Activated CD4-positive, alpha-beta T cell treated with anti-CD3 and anti-CD28 coated beads, Interleukin-2, Interleukin-4, amounts not matched to agents 100 ng/mL and 50 ng/mL, durations not matched to agents 16 hours and 8 hours (primary cell): ENCODE measurements at places on chromosomes 3 and 15.
A peak's percentile ranks its signal among the peaks of the same experiment; 100 is the strongest.

DNA sequence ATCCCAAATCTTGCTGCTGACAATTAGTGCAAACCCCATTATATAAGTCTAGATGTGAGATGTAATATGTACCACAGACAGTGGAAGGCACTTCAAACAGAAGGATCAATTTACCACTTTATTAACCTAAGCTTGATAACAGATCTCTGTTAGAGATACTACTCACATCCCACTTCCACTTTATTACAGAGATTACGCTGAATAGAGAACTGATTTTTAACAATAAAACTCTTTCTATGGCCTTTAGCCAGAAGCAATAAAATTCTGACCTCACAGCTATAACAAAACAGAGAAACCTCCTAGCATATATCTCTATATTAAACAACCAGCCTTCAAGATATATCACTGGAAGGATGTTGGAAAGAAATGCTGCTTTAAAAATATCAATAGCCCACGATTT, 517.7 kb downstream of the MAGI1 start:
- DNase-seq: no peak

GRCh38 chr3:67831262-67831661, 176.8 kb upstream of the SUCLG2 start:
- DNase-seq: no peak

GRCh38 chr15:87219650-87220615, 1036.6 kb downstream of the NTRK3 start:
- DNase-seq: peak; percentile 4

DNA sequence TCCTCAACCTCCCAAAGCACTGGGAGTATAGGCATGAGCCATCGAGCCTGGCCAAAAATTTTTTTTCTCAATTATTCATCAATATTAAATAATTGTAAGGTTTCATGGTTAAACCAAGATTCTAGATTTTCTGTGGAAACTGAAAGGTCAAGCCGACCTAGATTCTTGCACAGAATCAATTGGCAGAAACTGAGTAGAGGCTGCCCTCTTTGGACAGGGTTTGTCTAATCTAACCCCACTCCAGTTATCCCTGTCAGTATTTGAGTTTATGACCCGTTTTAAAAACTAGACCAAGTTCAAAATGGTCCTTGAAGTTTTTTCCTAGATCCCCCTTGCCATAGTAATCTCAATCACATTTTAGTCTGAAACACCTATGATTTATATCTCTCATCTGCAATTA, 8.6 kb upstream of the ADAM10 start:
- DNase-seq: no peak

GRCh38 chr3:169772305-169772896, 795 bp upstream of the MYNN start:
- peak; percentile 66 for DNase-seq

DNA sequence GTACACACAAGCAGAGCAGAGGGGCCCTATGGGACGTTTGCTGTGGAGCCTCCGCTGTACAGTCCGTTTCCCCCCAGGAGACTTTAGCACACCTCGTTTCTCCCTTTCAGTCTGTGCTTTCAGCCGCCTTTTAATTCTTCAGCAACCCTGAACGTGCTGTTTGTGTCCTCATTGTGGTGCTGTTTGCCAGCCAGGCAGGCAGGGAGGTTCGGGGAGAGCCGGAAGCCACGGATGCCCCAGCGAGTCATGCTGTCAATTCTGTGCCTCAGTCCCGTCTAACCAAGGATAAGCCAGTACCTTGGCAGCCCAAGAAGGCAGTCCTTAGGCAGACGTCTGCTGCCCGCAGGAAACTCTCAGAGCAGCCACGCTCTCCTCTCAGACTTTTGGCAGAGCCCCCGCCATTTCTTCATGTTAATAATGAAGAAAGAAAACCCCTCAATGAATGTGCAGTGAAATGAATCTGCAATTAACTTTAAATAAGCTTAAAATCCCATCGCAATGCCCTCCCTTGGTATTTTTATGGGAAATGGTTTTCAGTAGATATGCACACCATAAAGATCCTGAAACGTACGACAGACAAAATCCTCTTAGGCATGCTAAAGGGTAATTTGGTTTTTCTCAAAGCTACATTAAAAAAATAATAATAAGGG, 158.6 kb downstream of the UACA start:
- no peak for DNase-seq

- DNase-seq: no peak
These were observed 159.3 kb upstream of the TLE3 start for GRCh38 chr15:70257047-70257446.

DNA sequence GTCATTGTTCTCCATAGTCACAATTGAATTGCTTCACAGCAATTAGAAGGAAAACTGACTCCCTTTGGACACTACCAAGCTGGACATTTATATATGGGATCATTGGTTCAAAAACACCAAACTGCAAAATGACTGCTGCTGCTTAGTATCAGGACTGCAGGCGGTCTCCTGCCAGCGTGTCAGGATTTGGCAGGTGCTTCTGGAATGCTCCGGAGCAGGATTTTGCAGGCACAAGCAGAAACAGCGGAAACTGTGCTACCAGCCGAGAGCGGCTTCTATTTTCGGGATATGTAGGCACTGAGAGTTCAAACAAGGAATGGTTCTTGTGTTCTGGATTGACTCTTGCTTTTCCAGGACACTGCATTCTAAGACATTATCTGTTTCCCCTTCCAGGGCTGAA, 95.5 kb downstream of the SSR3 start:
- no peak for DNase-seq

GRCh38 chr3:182294256-182294655, 499.0 kb upstream of the ATP11B start:
- no peak for DNase-seq

DNA sequence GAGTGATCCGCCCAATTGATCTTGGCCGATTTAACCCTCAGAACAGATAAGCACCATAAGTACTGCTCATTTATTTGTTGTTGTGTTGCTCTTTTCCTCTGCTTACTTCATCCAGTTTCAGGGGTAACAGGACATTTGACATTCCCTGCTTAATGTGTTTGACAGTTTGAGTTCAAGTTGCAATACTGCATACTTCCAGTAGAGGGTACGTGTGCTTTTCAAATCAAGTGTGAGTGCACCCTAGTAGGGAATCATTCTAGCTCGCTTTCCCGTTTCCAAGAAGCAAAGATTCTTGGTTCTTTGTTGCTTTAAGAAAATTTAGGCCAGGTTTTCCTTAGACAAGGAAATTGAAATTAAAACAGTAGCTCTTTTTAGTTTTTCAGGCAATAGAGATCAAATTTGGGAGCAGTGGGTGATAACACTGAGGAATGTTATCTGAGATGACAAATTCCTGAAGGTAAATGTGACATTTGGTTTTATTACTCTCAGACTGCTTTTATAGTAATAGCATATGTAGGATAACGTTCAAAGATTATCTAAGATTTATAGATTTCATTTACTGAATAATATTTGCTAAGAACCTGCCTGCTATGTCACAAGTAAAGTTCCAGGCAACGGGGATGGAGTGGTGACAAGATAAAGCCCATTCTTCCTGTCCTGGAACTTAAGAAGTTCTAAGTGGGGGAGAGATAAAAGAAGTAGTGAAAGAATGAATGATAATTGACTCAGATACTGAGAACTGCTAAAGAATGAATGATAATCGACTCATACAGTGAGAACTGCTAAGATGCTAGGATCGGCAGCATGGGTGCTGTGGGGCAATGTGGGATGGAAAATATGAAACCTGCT, 73.3 kb downstream of the SYNPR start:
- DNase-seq: peak; percentile 28

DNA sequence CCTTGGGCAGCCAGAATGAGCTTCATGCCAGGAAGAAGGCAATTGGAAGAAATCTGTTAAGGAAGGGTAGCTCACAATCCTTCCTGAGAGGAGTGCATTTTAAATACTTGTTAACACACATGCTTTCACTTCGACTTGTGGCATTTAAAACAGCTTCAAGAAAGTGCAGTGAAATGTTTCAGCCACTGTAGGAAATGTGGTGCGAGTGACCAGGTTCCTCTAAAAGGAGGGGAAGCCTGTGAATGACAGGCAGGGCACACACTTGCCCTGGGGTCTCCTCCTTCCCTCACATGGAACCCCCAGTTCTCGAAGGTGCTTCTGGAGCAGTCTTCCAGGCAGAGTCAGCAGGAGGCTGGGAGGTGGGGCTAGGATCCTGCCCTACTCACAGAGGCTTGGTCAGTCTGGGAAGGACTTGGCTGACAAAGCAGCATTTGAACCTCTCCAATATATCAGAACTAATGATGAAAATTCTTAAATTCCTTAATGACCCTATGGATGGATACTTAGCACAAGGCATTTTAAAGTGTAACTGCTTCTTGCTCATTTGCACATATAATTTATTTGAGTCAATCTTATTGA, 358.6 kb downstream of the CHST2 start:
- no peak for DNase-seq

- DNase-seq: no peak
These were observed 10.4 kb upstream of the BRPF1 start for GRCh38 chr3:9721015-9721699.

DNA sequence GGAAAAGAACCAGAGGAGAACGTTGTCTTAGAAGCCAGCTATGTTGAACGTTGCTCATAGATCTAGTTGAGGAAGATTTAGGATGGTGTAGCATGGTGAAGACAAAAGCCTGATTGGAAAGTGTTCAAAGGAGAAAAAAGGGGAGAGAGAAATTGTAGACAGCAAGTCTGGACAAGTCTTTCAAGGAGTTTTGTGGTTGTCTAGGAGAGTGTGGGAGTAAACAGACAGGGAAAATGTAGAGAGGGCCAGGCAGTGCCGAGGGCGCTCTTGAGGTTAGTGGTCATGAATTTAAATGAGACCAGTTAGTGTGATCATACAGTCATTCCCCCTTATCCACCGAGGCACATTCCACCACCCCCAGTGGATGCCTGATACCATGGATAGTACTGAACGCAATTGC, 167.5 kb upstream of the IL12A start:
- no peak for DNase-seq

DNA sequence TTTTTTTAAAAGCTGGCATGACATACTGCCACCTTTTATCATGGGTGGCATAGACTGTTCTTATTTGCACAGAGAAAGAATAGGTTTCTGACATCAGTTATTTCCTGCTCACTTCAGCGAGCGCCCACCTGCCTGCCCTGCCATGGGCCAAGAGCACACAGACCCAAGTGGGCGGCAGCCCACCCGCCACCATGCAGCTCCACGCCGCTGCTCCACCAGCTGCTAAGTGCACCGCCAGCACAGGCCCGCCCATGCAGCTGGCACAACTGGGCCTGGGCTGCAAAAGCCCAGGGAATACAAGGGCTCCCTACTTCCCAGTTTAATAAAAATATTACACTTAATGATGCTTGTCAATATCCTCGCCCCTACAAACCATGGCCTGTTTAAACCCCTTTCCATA, 15.4 kb downstream of the ZNF148 start:
- no peak for DNase-seq

DNA sequence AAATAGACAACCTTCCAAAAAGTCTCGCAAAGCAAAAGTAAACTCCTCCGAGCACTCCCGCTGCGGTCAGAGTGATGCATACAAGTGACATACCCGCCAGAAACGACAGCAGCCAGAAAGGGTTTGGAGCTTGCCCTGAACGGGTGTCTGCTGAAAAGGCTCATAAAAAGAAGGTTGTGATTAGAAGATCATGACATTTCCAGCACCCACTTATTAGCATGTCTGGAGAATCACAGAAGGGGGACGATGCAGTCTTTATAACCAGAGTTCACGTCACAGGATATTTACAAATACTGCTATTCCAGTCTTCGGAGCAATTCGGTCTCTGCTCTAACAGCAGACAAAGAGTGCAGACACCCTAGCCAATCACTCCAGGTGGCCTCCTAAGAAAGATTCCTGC, 59.1 kb upstream of the FRMD4B start:
- no peak for DNase-seq

- DNase-seq: no peak
These were observed 26.9 kb downstream of the SENP2 start for GRCh38 chr3:185613016-185613415.

DNA sequence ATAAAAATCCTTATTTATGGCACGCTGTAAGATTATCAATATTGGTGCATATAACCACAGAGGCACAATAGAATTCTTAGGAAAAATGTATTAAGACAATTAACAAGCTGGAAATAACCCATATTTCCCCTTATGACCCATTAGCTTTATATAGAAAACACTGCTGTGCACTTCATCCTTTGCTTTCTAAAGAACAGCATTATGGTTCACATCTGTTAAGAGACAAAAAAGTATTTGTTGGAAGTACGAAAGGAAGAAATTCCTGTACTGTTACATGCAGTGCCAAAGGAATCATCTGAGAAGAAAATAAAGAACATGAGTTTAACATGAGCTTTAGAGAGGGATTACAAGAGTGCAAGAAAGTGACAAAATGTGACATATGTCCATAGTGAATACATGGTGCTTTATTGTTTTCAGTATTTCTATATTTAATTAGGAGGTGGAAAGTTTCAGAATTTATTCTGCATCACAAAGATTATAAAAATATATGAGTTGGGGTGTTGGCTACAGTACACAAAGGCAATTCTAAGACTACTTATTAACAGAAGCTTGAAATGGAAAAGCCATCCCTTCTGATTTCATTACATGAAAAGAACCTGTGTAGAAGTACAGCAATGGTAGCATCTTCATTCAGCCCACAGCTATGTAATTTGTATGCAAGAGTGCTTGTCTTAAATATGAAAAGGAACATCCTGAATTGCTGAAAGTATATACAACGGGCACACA, 6.8 kb downstream of the UBE3A start:
- DNase-seq: no peak

DNA sequence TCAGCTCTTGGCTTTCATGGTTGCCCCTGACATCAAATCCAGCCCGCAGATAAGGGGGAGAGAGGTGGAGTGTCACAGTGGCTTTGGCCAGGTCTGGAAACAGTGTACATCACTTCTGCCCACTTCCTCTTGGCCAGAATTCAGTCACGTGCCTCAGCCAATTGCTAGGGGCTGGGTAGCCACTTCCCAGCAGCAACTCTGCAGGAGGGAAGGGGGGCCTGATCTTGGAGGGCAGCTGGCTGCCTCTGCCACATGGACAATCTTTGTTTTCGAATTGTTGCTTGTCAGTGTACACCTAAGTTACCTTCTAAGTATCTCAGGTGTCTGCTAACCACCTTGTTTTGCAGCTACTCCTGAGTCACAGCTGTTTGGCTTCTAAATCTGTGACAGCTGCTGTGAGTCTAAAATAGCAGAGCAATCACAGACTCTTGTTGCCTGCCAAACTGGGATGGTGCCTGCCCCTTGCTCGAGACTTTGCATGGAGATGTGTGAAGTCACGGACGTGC, 41.0 kb upstream of the LIMD1 start:
- no peak for DNase-seq

DNA sequence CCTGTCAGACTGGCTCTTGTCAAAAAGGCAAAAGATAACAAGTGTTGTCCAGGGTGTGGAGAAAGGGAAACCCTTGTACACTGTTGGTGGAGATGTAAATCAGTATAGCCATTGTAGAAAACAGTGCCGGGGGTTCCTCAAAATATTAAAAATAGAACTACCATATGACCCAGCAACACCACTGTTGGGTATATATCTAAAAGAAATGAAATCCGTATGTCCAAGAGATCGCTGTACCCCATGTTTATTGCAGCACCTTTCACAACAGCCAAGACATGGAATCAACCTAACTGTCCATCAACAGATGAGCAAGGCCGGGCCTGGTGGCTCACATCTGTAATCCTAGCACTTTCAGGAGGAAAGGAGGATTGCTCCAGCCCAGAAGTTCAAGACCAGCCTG, 6.2 kb downstream of the CYFIP1 start:
- no peak for DNase-seq
